ENCODE measurements at places on chromosomes 13 and 19.

GRCh38 chr19:51627491-51628138 lies 2.6 kb downstream of the SIGLEC5 start:
- DNase-seq, result no peak

- DNase-seq, result no peak
Measured at GRCh38 chr13:34066344-34066743, 248.4 kb downstream of the RFC3 start.

DNA sequence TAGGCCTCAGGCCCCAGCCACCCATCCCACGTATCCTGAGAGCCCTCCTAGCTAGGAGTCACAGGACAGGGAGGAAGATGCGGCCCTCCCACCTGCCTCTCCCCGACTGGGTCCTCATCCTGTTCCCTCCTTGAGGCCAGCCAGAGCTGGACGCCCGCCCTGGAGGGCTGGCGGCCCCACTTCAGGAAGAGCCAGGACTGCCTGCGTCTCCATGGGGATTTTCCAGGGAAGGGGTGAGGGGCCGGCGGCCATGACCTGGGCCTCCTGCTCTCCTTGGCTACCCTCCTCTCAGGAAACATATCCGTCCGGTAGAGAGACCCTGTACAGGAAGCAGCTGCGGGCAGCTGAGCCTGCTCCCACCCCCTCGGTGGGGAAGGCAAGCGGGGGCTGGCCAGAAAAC lies 11.3 kb upstream of the PRKD2 start:
- no peak for DNase-seq

- DNase-seq, result peak; percentile 52
Measured at GRCh38 chr13:30998136-30999088, 66.0 kb downstream of the TEX26 start.

DNA sequence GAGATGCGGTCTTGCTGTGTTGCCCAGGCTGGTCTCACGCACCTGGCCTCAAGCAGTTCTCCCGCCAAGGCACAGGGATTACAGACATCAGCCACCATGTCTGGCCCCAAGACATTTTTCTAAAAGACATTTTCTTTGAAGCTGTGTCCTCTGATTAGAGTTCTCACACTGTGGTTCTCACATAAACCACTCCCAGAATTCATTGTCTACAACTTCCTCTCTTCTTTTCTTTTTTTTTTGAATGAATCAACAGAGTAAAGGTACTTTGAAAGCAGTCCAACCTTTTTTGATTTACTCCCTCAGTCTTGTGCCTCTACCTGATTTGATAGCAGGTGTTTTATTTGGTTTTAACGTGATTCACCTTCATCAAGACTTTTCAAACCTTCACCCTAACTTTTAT lies 14.3 kb upstream of the SHD start:
- DNase-seq, result no peak

DNA sequence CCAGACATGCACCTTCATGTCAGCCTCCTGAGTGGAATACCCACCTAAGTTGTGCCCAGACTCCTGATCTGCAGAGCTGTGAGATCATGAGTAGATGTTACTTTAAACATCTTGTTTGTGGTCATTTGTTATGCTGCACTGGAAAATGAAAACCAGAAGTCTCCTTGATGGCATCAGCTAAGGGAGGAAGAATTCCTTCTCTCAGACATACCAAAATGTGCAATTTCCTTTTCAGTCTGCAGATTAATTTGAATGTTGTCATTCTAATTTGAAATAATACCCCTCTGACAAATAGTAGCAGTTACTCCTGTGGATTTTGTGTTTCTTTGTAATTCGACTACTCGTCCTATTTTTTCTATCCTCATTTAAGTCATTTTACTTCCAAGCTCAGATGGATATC lies 59.3 kb downstream of the ITGBL1 start:
- no peak for DNase-seq

DNA sequence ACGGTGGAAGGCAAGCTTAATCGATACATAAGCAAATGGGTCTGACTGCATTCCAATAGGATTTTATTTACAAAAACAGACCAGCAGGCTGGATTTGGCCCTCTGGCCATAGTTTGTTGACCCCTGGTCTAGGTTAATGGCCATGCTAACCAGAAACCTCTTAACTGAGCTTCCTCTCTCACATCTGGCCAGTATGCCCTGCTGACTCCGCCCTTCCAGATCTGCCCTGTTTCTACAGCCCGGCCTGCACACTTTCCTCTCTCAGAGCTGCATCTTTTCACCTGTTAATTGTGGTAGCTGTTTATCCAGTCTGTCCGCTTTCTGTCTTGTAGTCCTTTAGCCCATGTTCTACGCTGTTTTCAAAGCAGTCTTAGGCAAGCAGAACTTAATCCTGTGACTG lies 25.6 kb downstream of the EDNRB start:
- DNase-seq, result no peak

DNA sequence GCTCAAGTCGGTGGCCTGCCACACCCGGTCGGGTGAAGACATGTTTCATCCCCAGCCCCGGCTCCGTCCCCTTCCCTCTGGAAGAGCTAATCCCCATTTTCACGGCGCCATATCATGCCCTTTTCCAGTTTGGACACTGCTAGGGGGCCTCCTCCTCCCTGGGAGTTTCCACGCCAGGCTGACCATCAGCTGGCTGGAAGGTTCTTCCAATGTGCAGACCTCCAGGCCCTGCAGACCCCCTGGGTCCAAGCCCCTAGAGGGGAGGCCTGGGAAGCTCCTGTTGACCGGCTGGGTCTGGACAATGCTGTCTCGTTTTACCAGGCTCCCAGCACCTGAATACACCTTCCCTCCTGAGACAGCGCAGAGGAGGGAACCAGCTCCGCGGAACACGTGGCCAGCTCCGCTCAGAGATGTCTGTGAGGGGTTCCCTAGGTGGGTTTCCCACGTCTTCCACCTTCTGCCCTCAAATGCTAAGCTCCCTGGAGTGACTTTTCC lies 44.7 kb upstream of the RANBP3 start:
- DNase-seq, result no peak

DNA sequence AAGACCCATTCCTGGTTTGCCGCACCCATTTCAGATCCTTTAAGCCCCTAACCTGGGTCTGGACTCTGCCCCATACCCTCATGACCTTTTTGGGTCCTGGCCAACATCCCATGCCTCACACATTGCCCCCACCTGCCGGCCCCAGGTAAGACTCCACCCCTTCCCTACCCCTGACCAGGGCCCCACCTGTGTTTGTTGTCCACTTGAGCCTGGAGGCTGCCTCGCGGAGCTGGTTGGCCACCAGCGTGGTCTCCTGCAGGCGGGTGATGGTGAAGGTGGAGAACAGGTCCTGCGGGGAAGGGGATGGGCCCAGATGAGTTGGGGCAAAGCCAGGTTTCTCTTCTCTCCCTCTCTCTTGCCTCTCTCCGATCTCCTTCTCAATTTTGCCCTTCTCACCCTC lies 19.5 kb downstream of the MAN2B1 start:
- no peak for DNase-seq

GRCh38 chr13:24541127-24541475 lies 28.5 kb upstream of the PARP4 start:
- DNase-seq, result no peak

DNA sequence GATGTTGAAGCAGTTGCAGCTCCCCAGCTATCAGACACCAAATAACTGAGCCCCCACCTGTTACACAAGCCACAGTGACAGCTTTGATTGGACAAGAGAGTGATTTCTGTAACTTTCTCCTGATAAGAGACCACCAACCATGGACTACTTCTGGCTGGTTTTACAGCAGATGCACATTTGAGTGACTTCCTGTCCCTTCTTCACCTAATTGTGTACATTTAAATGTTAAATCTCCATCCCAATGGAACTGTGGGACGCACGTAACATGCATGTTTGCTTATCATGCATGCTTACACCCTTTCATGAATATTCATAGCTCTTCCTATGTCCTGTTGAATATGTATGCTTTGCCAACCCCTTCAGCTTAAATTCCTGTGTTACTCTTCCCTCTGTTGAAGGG lies 6.0 kb upstream of the TNFSF11 start:
- no peak for DNase-seq

DNA sequence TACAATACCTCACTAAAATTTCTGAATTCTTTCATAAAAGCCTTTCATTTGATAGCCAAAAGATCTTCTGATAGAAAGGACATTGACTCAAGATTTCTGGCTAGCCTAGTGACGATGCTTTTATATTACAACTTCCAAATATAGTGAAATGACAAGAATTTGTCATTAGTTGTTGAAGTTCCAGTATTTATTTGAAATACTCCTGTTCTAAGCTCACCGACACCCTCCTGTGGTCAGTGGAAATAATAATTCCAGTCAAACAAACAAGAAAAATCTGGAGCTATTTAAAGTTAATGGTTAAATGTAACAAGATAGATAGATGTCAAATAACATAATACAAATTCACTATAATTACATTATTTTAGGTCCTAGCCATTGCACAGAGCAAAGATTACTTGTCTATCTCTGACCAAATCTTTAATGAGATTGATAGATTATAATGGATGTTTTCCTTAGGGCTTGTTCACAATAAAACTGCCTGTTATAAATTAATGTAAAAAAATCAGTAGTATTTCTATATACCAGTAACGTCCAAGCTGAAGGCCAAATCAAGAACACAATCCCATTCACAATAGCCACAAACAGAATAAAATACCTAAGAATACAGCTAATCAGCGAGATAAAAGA lies 195.5 kb downstream of the RGCC start:
- DNase-seq, result peak; percentile 28

DNA sequence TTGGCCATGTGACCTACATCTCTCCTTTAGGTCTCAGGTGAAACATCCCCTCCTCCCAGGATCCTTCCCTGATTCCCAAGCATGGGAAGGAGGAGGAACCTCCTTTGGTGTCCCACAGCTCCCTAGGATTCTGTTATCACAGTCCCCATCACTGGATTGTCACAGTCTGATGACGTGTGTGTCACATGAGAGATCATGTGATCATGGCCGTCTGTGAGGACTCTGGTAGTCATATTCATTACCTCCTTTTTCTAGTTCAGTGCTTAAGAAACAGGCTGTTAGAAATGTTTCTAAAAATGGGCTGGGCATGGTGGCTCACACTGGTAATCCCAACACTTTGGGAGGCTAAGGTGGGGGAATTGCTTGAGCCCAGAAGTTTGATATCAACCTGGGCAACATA lies 3.0 kb downstream of the DHX34 start:
- no peak for DNase-seq

- peak; percentile 25 for DNase-seq
Measured at GRCh38 chr13:90867336-90867683, 480.2 kb upstream of the MIR17HG start.

- DNase-seq, result no peak
Measured at GRCh38 chr13:46535825-46536224, 17.1 kb upstream of the LRCH1 start.

DNA sequence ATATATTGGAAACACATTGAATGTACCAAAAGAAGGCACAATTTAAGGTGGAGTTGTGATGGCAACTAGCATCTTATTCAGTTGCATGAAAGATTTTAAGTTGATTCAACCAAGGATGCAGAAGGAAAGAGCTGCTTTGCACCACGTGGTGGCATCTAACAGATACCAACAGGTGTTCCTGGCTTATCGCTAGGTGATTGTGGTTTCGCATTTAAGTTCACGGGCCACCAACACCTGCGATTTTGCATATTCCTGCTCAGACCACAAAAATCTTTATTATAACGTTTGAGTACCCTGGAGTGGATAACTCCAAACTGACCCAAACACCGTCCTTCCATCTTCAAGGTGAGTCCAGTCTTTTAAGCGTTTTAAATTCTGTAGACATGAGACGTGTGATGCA lies 45.3 kb downstream of the RGCC start:
- DNase-seq, result no peak

DNA sequence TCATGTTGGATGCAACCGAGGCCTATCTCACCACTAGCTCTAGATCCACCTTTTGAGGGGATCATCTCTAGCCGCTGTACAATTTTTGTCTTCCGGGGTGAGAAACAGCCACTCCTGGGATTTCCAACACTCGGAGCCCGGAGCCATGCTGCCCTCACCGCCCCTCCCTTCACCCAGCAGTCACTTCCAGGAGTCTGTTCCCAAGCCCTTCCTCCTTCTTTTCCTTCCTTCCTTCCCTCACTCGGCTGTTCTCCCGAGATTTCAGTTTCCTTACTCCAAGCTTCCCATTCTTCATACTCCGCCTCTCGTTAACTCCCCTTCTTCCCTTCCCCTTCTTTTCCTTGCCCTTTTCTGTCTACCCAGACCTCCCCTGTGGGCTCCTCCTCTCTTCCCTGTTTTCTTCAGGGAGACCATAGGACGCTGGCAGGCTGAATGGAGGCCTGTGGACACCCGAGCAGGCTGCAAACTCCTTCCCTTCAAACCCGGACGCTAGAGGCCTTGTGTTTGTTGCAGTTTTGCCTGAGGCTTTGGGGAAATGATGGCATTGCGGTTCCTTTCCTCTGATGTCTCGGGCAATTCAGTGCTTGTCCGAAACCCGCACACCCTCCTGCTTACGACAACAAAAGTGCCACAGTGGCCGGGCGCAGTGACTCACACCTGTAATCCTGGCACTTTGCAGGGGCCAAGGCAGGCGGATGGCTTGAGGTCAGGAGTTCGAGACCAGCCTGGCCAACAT lies 96.0 kb downstream of the CAB39L start:
- no peak for DNase-seq

GRCh38 chr19:41261474-41262190 lies 2.5 kb upstream of the HNRNPUL1 start:
- DNase-seq, result no peak

GRCh38 chr19:48770266-48770665 lies 14.9 kb downstream of the FGF21 start:
- DNase-seq, result no peak

GRCh38 chr19:4916292-4917082 lies 7.2 kb downstream of the UHRF1 start:
- no peak for DNase-seq

GRCh38 chr19:2616741-2617392 lies 85.6 kb downstream of the GNG7 start:
- DNase-seq, result no peak

DNA sequence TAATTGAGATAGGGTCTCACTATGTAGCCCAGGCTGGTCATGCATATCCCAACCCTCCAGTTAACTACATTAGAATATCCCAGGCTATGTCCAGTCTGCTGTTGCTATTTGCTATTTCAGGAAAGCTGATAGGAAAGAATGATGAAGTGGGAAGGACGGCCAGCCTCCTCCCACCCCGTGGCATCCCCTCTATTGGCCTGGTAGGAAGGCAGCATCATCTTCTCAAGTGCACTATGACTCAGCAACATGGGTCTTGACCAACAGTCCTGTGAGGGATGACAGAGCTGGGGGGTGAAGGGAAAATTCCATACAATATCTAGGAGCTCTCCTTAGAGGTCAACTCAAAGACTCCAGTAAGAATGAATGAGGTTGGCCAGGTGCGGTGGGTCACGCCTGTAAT lies 48.0 kb upstream of the ABCC4 start:
- no peak for DNase-seq

GRCh38 chr19:54035215-54036178 lies 28.2 kb downstream of the VSTM1 start:
- DNase-seq, result no peak

- DNase-seq, result no peak
Measured at GRCh38 chr13:81551036-81551435, 1210.1 kb upstream of the SPRY2 start.

- no peak for DNase-seq
Measured at GRCh38 chr19:2624537-2625091, 77.9 kb downstream of the GNG7 start.

GRCh38 chr19:34507414-34508067 lies 26.0 kb downstream of the WTIP start:
- DNase-seq, result no peak

- DNase-seq, result no peak
Measured at GRCh38 chr19:45179892-45180370, 1.3 kb downstream of the BLOC1S3 start.
